ENCODE measurements at places on chromosomes 13 and 19.

- DNase-seq, result no peak
These were observed 879.6 kb upstream of the SLC10A2 start for GRCh38 chr13:103945836-103946235.

- no peak for DNase-seq
These were observed 46.0 kb downstream of the GNG7 start for GRCh38 chr19:2656533-2656932.

DNA sequence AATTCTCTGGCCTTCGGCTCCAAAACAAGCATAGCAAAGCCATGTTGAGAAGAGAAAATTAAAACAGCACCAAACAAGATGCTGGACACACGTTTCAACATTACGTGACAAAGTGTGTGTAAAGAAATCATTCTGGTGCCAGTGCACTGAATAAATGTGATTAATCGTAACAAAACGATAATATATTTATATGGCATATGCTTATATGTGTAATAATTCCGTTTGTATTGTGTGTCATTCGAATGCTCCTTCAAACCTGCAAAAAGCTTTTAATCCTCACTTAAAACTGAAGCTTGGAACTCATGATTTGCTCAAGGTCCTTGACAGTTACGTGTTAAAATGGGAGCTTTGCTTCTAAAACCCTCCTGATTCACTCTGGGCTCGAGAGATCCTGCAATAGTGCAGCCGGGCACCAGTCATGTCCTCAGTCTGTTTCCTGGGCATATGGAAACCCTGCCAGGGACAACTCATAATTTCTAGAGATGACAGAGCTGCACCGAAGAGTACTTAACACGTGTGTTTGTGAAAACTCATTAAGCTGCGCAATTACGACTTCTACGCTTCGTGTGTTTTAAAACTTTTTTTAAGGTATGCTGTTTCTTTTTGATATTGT lies 731 bp upstream of the AKAP8L start:
- no peak for DNase-seq

- no peak for DNase-seq
These were observed 160.1 kb upstream of the SOX1 start for GRCh38 chr13:111906816-111907215.

DNA sequence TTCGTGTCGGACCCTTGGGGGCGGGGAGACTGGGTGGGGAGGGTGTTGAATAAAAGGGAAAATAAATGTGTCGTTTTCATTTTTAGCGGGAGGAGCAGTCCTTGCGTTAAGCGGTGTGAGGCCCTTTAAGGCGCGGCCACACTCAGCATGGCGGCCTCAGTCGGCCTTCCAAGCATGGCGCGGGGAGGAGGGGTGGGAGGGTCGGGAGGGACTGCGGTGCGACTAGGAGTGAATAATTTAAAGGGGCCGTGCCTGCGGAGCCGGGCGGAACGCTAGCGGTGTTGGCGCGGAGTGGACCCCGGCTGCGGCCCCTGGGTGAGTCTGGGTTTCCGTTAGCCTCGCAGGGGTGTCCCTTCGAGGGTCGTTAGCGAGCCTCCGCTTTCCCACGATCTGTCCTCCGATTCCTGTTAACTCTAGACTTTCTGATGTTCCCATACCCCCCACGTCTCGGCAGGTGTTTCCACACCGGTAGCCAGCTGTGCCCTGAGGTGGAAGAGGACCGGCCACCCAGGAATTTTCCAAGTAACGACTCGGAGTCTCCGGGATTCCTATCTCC lies 1.5 kb upstream of the PNPLA6 start:
- DNase-seq, result peak; percentile 53

DNA sequence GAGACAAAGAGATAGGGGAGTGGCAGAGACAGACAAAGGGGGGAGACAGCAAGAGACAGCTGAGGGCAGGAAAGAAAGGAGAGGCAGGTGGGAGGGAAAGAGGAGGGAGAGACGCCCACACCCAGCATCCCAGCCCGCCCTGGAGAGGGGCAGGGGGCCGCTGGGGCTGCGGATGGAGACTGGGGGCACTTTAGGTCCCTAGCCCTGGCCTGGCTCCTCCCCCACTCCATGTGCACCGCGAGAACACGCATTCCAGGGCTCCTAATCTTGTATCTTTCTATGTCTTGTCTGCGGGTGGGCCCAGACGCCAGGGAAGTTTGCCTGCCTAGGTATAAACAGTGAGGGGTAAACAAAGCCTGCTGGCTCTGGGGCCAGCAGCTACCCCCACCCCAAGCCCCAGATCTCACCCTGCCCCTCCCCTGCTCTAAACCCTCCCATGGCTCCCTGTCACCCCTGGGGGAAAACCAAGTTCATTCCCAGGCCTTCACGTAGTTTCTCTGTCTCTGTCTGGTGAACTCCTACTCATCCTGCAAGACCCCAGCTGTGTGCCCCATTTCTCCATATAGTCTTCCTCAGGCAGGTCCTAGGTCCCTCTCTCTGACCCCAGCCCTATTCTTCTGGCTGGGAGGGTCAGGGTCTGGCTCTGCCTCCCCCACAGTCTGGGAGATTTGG lies 5.7 kb downstream of the TLE5 start:
- no peak for DNase-seq

- DNase-seq, result no peak
These were observed 1.4 kb upstream of the SRRM5 start for GRCh38 chr19:43610493-43610892.

- no peak for DNase-seq
These were observed 367.4 kb downstream of the SPRY2 start for GRCh38 chr13:79973533-79973963.

- DNase-seq, result no peak
These were observed 32.9 kb upstream of the POU2F2 start for GRCh38 chr19:42165146-42165545.

DNA sequence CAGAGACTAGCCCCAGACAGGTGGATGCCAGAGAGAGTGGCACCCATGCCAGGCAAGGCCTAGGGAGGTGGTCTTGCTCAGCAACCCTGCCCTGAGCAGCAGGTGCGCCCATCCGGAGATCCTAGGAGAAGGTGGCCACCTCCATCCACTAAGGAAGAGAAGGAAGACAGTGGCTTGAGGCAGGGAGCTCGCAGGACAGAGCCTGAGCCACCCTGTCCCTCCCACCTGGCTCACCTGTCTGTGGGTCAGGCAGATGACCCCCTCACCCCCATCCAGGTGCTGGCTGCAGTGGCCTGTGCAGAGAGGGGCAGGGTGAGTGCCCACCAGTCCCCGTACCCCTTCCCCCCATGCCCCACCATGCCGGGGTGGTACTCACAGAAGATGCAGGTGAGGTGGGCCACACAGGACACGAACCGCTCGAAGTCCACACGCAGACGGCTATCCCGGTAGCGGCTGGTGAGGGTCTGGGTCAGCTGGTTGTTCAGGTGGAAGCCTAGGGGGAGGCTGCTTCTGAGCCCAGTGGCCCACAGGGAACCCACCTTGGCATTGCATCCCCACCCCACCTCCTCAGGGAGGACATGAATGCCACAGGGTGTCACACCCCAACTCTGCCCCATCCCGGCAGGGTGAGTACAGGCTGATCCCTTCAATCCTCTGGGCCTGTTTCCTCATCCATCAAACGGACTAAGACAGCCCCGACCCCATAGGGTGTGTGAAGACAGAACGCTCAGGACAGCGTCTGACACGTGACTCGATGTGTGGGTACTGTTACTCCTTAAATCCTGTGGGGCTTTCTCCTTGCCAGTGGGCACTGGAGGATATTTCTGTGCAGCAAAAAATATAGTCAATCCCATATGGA lies 13.3 kb downstream of the CAPN12 start:
- DNase-seq, result no peak

DNA sequence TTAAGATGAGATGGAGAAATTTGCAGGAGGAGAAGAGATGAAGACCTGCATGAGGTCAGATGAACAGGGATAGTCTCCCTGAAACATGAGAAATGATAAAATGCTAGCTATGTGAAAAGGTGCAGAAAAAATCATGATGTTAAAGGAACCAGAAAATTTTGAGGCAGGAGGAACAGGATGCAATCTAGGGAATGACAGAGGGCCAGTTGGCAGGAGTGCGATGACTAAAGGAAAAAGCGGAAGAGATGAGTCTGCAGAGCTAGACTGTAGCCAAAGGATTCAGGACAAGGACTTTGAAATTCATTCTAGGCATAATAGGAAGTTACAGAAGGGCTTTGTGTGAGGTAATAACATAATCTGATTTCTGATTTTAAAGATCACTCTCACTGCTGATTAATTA lies 77.9 kb downstream of the TRPC4 start:
- DNase-seq, result no peak

DNA sequence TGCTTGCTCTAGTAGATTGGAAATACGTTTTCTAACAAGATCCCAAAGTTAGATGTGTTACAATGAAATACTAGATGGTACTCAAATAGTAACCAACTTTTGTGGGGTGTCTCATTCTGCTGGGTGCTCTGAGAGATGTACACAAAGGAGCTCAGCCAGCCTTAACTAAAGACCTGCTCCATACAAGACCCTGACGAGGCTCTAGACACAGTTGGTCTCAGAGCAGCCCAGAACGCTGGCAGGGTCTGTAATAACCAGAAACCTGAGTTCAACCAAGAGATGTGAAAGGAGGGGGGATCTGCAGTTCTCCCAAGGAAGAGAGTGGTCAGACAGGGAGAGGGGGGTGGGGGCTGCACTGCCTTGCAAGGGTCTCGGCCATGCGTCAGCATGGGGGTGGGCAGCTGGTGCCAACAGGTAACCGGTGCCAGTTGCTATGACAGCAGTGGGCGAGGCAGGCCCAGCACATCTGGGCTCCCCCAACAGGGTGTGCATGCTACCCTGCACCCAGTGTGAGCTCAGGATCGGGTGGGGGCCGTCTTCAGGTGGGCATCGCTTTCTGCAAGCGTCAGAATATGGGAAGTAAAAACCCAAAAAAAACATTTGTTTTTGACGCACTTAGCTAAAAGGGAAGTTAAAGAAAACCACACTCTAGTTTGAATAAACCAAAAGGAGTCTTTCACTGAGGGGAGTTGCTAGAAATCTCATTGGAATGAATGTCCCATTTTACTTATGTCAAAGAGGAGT lies 68.0 kb upstream of the GPR183 start:
- DNase-seq, result no peak

DNA sequence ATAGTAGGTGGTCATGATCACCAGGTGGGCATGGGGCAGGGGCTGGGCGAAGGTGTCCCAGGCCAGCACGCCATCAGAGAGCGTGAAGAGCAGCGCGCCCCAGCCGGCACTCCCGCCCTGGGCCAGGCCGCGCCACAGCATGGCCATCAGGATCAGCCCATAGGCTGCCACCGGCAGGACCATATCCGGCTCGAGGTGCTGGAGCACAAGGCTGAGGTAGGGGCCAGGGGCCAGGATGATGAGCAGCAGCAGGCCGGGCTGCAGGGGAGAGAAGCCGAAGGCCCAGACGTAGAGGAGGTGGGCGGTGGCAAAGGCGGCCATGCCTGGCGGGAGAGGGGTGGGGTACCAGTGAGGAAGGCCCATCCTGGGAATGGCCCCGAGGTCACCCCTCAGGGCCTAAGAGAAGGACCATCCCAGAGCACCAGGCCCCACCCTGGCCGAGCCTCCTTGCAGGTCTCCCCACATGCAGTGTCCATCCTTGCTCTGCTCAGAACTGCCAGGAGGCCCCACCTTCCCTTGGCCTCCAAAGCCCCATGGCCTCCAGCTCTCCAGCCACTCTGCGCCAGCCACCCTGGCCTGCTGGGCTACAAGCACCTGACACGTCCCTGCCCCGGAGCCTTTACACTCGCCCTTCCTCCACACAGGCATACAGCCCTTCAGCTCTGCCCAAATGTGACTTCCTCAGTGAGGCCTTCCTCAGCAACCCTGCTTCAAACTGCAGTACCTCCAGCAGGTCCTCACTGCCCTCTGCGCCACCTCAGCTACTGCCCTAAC lies 1.1 kb downstream of the TMEM86B start:
- no peak for DNase-seq

DNA sequence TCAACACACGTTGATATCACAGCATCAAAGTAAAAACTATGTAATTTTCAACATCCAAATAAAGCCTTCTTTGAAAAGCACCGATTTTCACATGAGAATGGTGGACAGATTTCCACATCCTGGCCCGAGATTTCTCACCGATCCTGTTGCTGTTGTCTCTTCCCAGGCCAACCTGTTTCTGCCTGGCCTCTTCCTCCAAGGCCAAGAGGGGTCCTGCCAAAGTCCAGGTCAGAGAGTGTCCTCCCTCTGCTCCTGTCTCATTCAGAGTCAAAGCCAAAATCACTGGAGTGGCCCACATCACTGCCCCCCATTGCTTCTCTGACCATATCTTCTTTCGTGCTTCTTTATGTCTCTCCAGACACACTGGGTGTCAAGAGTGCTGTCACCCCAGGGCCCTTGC lies 49.5 kb downstream of the CHST8 start:
- no peak for DNase-seq

DNA sequence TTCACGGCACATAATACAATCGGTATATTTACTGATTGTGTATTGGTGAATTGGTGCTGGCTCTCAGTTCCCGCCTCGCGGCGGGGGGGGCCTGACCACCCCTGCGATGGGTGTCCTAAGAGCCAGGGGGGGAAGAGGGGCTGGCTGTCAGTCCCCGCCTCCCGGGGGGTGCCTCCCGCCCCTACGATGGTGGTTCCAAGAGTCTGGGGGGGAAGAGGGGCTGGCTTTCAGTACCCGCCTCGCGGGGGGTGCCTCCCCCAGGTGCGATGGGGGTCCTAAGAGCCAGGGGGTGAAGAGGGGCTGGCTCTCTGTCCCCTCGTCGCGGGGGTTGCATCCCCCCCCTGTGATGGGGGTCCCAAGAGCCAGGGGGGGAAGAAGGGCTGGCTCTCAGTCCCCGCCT lies 2321.8 kb upstream of the PCDH20 start:
- no peak for DNase-seq

GRCh38 chr19:12921047-12921446 lies 2.0 kb upstream of the SYCE2 start:
- DNase-seq, result no peak

DNA sequence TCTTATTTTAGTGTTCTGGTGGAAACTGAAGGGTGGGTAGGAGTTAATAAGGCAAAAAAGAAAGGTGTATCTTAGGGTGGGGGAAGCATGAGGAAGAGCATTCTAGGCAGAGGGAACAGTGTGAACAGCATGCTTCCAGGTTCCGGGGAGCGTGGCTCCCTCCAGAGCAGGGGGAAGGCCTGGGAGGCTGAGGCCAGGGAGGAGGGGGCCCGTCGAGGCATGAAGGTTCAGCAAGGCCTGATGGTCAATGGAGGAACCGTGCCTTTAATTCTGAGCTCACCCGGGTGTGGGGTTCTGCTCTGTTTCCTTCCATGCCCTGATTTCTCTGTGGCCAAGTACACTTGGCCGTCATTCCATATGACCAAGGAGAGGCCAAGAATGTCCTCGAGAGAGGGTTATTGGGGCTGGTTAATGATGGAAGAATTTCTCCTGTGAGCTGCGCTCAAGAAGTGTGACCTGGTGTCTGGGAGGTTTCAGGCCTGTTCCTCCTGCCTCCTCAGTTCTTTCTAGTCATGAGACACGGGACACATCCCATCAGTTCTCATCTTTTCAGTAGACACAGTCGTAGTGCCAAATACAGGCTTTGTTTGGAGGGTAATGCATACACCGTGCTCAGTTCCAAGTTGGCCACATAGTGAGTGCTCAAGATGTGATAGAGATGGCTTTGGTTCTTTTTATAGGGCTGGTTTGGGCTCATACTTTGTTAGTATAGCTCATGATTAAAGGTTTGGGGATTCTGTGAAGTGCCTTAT lies 73.6 kb downstream of the SIPA1L3 start:
- no peak for DNase-seq
